ENCODE measurements at places on chromosomes 7 and 10. TPM values are rescaled to one million over a fixed set of nuclear protein-coding genes. Genes with fewer than 3 reads are reported as not detected.

GRCh38 chr7:41203542-41203941 is 499.3 kb downstream of the INHBA start:
- no peak for DNase-seq

DNA sequence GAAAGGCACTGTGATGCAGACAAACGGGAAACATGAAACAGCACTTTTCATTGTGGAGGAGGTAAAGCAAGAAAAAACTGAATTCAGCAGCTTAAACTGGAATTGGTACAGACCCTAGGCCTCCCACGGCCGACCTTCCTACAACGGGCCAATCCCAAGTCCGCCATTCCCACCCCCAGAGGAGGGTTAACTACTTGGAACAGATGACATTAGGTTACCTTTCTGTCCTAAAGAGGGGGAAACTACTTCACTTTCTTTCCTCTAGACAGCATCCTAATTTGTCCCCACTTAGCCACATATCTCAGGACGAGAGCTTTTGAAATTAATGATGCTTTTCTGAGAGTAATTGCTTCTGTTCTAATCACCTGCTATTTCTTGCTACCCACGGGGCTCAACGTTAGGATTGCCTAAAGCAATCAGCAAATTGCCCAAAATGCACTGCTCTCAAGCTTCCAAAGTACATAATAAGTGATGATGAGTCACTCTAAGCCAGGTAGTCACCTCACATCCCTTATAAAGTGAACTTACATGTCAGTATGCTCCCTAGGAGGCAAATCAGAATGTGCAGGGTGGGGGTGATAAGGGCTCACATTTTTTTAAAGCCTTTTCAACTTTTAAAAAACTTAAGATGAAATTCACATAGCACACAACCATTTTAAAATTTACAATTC is 36.7 kb downstream of the LSM5 start:
- no peak for DNase-seq

DNA sequence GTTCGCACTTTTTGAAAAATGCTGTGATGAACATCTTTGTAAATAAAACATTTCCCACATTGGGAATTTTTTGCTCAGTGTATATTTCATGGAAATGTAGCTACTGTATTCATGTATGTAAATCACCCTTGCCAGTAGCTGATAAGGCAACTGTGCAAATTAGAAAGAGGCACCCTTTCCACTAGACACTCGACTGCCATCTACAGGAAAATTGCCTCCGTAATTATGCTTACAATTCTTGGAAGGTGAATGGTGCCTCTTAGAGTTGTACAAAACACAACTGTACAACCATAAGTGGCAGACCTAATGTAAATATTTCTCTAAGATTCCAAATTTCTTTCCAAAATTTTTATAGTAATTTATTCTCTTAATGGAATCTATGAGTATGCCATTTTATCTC is 491.7 kb downstream of the CCSER2 start:
- DNase-seq: no peak

Gene TMEM140
- 38.0 TPM for total RNA-seq
